Right lung (tissue), 10 donors: ENCODE measurements at places on chromosomes 5 and 9. TPM values are rescaled to one million over a fixed set of nuclear protein-coding genes. Genes with fewer than 3 reads are reported as not detected.

DNA sequence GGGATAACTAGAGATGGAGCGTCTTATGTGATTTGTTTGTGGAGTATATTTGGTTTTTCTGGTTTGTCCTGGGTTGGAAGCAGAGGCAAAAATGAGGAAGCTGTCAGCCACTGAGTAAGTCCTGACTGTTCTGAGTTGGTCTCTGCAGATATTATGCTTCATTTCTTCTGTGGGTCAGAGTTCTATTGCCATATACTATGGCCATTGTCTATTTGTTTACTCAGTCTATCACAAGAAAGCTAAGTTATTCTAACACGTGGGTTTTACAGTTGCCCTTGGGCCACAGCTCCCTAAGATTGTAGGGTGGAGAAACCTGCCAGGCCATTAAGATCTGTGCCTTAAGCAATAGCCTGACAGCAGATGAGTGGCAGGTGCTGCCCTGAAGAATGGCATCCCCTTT lies 3.0 kb upstream of the CTSV start:
- no peak for DNase-seq

CCIN gene
- polyA plus RNA-seq = 0.08 TPM

GRCh38 chr9:137545123-137545522 lies 5.1 kb downstream of the PNPLA7 start:
- DNase-seq = no peak

GRCh38 chr5:95631991-95632675 lies 12.2 kb downstream of the GPR150 start:
- DNase-seq = no peak

DNA sequence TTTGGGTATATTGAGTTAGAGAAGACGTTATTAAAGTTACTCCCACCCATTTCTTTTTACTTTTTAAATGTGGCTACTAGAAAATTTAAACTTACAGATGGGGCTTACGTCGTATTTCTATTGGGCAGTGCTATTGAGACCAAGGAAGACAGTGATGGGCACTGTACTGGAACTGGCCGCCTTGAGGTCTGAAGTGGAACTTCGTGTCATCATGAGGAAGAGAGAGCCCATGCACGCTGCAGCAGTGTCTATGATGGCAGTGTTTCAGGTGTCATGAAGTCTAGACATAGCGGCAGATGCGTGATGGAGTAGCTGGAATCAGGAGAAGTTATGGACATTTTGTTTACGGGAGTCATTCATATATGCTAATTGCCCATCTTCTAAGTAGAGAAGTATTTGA lies 143.7 kb downstream of the LRRC70 start:
- no peak for DNase-seq

GRCh38 chr9:28930766-28931165 lies 1357.5 kb upstream of the C9orf72 start:
- DNase-seq = no peak

DNA sequence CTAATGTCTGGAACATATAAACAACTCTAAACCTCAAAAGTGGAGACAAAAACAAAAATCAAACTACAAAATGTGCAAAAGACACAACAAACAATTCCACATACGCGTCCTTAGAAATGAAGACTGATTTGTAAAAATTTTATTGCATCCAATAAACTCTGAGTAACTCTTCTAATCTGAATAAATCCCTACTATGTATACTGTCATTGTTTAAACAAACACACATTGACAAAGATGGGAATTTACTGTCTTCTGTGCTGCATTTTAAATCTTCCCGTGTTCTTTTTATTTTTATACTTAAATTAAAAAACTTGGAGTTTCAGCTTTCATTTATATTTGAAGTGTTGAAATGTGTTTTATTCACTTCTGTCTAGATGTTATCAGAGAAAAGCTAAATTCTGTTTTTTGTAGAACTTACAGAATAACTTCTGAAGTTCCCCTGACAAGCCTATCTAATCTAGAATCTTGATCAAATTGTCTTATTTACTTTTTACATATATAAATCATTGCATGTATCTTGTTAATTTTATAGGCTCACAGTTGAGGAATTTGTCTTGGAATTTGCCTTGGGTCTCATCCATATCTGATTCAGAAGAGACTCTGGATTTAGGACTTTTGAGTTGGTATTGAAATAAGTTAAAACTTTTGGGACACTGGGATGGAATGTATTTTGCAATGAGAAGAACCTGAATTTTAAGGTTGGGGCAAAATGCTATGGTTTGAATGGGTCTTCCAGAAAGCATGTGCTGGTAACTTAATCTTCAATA lies 2064.4 kb upstream of the C9orf72 start:
- no peak for DNase-seq

- DNase-seq = no peak
These were observed 27.1 kb upstream of the PTGER4 start for GRCh38 chr5:40652441-40653220.

NMUR2 gene
- 0.26 TPM for polyA plus RNA-seq

CSF2 gene
- polyA plus RNA-seq = not detected

DNA sequence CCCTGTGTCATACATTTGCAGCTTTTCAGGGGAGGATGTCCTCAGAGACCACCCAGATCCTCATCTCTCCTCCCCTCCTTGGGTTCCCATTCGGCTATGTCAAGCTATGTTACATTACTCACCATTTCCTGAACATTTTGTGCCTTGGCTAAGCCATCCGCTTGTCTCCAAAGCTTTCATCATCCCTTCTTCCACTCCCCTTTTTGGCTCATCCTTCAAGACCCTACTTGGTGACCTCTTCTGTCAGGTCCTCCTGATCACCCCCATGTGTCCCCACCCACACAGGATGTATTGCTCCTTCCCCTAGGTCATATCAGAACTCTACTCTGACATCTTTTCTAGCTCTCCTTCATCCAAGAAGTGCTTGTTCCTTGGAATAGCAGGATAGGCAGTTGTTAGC lies 81.8 kb downstream of the BOD1 start:
- DNase-seq = no peak

DNA sequence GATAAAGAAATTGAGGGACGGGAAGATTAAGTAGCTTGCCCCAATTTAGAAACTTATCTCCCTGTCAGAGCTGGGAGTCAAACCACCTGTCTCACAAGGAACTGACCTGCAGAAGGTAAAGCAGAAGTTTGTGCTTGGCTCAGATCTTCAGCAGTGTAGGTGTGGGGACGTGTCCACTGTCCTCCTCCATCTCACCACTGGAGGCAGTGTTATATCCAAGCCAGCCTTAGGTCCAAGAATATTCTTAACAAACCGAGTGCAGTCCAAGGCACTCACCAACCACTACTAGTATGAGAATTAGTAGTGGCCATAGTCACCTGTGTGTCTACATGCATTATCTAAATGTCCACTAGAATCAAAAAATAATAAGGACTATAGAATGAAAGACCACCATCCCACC lies 86.3 kb upstream of the IRX1 start:
- no peak for DNase-seq

DNA sequence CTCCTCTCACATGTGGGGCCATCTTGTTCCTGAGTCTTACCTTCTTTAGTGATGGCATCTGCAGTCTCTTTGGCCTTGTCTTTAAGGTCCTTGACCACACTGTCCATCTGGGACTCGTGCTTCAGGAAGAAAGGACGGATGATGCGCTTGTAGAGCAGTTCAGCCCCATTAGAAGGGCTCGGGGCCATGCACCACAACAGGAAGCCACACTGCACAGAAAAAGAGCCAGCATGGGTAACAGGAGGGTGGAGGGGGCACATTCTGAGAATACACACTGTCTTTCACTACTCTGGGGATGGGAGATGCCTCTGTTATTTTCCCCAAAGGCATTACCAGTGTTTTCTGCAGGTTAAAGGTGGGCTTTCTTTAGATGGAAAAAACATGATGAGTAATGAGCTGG lies 25.9 kb downstream of the SRP19 start:
- DNase-seq = no peak

DNA sequence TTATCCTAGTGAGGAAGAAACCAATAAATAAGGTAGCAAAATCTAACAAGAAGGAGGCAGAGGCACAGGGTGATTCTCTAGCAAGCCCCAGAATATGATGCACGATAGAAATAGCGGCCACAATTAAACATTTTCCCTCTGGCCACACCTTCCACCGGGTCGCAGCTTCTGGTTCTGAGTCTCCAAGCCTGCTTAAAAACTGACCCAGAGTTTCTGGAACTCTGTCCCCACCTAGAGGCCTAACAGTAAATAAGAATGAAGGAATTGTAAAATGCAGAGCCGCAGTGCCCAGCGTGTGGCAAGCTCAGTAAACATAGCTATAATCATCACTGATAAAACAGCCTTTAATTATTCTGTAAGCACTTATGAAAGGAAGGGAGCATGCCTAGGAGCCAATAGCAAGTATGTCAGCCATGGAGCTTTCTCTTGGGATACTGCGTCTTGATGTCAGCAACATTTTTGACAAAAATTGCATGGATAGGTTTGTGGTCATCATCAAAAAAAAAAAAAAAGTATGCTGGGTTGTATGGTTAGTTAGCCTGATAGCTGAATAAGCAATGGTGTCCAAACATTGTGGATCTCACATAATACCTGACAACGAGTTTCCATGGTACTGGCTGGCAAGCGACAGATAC lies 465.5 kb downstream of the DNAH5 start:
- no peak for DNase-seq

DNA sequence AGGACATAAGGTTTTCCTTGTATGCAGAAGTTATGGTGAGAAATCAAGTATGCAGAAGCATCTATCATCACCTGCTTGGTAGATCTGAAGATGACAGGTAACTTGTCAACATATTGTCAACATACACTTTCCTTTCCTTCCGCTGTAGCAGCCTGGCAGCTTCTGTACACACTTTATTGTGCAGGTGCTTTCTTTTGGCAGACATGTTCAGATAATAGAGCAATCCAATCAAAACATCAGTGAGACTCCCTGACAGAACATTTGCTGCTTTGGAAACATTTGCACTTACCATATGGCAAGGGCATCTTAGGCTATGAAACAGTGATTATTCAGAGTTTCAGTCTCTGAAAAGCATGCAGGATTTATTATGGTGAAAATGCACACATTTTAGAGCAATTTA lies 161.1 kb upstream of the CDH12 start:
- no peak for DNase-seq

DNA sequence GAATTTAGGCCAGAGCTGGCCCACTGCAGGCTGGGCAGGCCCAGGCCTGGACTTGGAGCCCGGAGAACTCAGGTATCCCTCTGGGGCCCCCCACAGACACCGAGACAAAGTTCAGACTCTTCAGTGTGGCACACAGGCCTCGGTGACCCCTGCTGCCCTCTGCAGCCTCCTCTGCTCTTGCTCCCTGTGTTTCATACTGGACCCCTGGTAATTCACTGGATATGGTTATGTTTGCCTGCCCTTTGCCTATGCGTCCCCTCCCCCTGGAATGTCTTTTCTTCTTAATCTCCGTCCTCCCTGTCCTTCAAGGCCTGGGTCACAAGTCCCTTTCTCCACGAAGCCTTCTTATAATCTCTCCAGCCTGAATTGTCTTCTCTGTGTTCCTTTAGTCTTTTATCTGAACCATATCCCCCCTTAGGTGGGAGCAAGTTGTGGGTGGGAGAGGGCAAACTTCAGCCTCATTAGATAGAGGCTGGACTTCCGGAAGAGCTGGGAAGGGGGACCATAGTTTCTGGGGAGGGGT lies 30.1 kb downstream of the GSN start:
- DNase-seq = no peak

GRCh38 chr9:120913647-120914264 lies 12.8 kb downstream of the TRAF1 start:
- DNase-seq = no peak

- DNase-seq = no peak
These were observed 35.9 kb upstream of the PUM3 start for GRCh38 chr9:2879803-2880202.

GRCh38 chr9:76018235-76018634 lies 127.8 kb downstream of the PCSK5 start:
- DNase-seq = no peak

DNA sequence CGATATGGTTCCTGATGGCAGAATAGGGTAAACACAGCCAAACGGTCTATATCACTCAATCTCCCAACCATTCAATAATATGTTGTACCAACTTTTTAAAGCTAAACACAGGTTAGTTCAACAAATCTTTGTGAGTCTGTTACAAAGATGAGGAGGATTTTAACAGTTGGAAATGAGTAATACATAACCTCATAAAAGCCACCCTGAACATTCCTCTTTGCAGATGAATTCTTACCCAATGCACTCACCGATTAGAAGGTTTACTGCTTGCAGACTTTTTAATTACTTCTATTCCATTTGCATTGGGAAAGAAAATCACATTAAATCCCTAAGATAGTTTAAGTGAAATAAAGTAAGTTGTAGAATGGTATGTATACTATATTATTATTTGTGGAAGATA lies 23.3 kb upstream of the TRMT10B start:
- DNase-seq = no peak

BTNL3 gene
- polyA plus RNA-seq = 0.10 TPM

DNA sequence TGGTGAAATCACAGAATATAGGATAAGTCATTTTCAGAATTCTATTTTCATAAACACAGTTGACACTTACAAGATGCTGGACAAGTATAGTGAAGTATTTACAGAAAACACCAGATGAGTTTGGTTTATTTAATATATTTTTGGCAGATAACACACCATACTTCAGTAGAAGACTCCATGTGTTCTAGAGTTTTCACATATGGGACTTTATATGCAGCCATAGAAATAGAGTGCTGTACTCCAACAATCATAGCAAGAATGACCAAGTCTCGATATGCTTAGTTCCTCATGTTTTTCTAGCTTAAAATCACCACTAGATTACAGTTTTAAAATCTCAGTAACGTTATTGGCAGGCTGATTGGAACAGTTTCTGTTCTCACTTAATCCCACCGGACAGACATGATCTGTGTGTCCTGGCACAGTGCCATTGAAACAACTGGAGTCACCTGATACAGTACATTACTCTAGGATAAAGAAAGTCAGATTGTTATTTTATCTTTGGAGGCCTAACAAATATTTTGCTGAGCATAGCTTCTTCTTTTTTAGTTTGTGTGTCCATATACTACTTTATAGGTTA lies 45.8 kb upstream of the ERBIN start:
- DNase-seq = no peak

PCSK5 gene
- 13.3 TPM for polyA plus RNA-seq

- DNase-seq = no peak
These were observed 22.3 kb downstream of the KLF9 start for GRCh38 chr9:70392189-70392588.

DNA sequence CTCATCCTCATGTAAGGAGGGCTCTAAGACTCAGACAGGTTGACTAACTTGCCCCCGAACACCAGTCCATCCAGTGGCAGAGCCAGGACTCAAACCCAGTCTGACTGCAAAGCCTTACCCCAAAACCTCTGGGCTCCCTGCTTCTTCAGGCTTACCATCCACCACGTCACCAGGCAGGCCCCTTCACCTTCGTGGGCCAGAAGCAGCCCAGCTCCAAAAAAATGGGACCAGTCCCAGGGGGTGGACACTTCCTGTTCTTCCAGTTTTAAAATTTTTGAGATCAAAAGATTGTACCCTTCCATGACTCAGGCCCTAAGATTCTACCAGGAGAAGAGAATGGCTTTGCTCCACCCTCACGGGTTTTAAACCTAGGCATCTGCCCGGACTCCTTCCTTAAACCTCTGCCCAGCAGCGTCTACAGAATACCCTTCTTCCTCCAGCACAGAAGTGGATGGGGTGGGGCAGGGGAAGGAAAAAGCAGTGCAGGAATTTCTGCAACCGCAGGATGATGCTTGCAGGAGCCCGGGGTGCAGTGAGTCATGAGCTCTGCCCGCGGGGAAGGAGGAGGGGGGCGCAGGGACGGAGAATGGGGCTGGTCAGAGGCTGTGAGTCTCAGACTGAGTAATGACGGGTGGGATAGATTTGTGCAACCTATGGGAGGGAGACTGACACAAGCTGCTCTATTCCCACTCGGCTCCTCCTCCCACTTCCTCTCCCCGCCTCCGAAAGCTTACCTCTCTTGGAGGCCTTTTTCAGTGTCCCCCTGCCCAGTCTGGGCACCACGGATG lies 50.4 kb upstream of the STXBP1 start:
- no peak for DNase-seq

- DNase-seq = no peak
These were observed 330.2 kb downstream of the PIK3R1 start for GRCh38 chr5:68545636-68546295.
